ENCODE measurements at places on chromosomes 12 and 14. TPM values are rescaled to one million over a fixed set of nuclear protein-coding genes. Genes with fewer than 3 reads are reported as not detected.

Gene SYT10
- not detected for total RNA-seq

Gene RDH11
- total RNA-seq: 32.8 TPM

Gene PIWIL1
- total RNA-seq: not detected

Gene OTUB2
- 0.17 TPM for total RNA-seq

Gene SSPN
- 19.6 TPM for total RNA-seq

Gene IL31
- total RNA-seq: not detected

Gene SIX6
- not detected for total RNA-seq

Gene CPNE6
- not detected for total RNA-seq

DNA sequence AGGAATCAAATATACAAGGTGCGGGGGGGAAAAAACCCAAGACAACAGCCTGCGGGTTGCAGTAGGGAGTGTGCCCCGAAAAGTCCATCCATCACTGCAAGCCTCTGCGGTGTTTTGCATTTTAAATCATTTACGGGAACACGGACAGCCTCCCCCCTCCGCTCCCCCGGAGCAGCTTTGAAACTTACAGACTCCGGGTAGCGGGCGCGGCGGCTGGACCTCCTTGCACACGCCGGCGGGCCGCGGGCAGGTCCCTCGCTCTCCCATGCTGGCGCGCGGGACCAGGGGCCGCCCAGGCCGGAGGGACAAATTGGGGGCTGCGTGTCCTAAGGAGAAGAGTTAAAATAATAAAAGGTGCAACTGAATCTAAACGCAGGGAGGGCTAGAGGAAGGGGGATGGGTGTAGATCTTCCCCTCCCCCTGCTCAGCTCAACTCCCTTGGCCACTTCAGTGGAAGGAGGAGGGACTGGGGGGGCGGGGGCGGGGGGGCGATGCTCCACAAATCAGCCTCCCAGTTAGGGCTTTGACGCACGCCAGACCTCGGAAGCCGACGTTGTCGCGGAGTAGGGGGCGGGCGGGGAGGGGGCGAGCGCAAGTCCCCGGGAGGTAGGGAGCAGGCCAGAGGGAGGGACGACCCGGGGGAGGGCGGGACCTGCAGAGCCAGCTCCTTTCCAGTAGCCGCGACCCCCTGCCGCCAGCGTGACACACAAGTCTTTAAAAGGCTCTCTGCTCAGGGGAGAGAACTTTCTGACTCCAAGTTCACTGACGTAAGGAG is at the start of gene KCNJ8:
TSS of gene KCNJ8 (minus strand) at position 349 of the 775 bp plus-strand sequence. CDS start 1,090 bp downstream, outside the sequence.
- no peaks in the 10 kb centered on the region for H3K36me3 ChIP-seq
- H3K27ac ChIP-seq: no peak within 1 kb of the TSS
- H3K4me1 ChIP-seq: no peaks in the 10 kb centered on the region
- no peaks in the 10 kb centered on the region for H3K27me3 ChIP-seq

- no peaks in the 10 kb centered on the region for H3K4me1 ChIP-seq
- H3K27me3 ChIP-seq: no peaks in the 10 kb centered on the region
- H3K36me3 ChIP-seq: no peaks in the 10 kb centered on the region
- no peak overlapping the region for H3K27ac ChIP-seq
Observed at GRCh38 chr14:53509276-53510244, 356.4 kb upstream of the DDHD1 start.

DNA sequence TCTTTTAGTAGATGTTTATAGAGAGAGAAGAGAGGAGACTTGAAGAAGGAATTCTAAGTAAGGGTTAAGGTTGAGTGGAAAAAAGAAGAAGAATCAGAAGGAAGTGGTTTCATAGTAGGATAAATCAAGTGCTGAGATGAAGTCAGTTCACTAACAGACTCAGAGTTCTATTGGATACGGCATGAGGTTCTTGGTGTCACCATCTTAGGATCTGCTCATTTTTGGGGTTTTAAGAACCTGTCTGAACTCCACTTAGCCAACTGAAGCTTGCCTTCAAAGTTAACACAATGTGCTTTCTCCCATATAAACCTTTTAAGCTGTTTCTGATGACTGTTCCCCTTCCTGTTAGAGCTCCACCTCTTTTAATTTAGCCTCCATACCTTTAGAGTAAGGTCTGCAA is 152.6 kb downstream of the PRKCH start:
- no peaks in the 10 kb centered on the region for H3K36me3 ChIP-seq
- H3K27me3 ChIP-seq: no peaks in the 10 kb centered on the region

DNA sequence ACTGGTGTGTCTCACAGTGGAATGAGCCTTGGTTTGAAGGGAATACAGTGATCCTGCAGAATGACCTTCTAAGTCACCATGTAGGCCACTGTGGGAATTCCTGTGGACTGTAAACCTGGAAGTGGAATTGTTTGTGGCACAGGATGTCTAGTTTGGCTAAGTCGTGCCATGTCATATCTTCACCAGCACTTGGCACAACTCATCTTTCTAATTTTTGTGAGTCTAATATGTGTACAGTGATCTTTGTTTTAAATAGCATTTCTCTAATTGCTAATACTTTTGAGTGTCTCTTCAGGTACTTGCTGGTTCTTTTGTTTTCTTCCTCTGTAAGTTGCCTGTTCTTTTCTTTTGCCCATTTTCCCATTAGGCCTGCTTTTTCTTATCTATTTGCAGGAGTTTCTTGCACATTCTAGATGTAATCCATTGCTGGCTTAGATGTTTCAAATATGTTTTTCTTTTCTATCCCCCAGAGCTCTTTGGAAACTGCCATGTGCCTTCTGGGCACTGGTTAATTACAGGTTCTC is 112.7 kb downstream of the VRK1 start:
- peaks cover 5% of the 10 kb centered on the region for H3K4me1 ChIP-seq
- H3K27ac ChIP-seq: no peak overlapping the region
- no peaks in the 10 kb centered on the region for H3K36me3 ChIP-seq
- DNase-seq: no peak
- H3K27me3 ChIP-seq: no peaks in the 10 kb centered on the region

DNA sequence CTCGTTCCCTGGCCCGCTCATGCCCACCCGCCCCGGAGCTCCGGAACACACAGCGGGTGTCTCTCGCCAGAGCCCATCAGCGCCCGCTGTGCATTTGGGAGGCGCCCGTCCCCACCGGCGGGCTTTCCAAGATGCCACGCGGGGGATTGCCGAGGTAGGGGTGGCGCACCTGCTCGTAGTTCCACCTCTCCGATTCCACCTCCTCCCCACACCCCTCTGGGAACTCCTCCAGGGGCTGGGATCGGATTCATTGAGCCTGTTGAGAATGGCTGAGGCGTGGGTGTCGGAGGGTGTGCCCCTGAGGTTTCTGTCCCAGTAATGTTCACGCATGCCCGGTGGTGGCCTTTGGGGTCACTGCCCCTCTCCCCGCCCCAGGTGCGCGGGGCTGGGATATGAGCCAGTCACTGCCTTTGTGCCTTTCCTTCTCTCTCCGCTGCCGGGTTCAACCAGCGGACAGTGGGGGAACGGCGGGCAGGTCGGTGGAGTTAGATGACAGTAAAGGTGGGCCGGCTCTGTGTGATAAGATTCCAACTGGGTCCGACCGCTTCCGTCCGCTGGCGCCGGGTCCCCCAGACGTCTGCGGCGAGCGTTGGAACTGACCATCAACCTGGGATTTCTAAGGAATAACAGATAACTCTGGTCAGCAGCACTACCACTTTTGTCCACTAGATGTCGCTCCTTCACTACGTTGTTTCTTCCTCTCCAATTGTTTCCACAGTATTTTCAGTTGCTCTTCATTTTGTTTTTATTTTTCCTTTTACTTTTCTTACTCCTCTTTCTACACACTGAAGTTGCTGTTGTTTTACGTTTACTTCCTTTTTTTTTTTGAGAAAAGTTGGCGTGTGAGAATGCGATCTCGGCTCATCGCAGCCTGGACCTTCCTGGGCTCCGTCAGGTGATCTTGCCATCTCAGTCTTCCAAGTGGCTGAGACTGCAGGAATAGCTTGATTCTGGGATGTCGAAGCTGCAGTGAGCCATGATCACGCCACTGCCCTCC is 178.1 kb upstream of the ALG10B start:
- DNase-seq: peak; percentile 66
- H3K27ac ChIP-seq: no peak overlapping the region
- H3K27me3 ChIP-seq: no peaks in the 10 kb centered on the region
- peaks cover 10% of the 10 kb centered on the region for H3K4me1 ChIP-seq
- H3K4me3 ChIP-seq: peak overlapping the region; percentile 12

GRCh38 chr12:9372202-9372601 is 164.0 kb upstream of the PZP start:
- no peak for DNase-seq
- H3K36me3 ChIP-seq: no peaks in the 10 kb centered on the region
- no peak overlapping the region for H3K4me3 ChIP-seq
- no peaks in the 10 kb centered on the region for H3K4me1 ChIP-seq
- no peak overlapping the region for H3K27ac ChIP-seq

DNA sequence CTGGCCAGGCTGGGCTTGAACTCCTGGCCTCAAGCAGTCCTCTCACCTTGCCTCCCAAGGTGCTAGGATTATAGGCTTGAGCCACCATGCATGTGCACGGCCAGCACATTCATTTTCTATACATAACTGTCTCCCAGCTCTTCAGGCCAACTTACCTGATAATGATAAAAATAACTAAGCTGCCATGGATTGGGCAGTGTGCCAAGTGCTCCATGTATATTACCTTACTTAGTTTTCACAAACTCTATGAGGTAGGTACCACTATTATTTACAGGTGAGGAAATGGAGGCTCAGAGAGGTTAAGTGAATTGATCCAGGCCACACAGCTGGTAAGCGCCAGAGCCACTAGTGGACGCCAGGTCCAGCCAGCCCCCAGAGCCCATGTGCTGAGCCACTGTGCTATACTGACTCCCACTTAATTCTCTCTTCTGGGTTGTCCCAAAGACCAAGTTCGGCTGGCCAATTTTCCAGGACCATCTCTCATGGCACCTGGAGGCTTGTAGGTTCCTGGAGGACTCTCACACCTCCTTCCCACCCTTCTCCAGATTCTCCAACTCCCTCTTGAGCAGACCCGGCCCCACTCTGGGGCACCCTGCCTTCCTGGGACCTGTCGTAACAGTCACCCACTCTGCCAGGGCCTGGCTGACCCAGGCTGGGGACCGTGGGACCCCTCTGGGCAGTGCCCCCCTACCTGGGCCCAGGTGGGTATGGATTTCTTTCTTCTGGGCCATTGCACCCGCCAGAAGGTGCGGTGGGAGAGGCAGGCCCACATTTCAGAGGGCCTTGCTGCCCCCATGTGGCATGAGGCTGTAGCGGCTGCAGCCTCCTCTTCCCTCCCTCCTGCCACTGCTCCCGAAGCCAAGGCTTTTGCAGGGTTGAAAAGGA is 30.2 kb upstream of the CIPC start:
- DNase-seq: peak; percentile 69
- H3K27ac ChIP-seq: no peak overlapping the region
- no peaks in the 10 kb centered on the region for H3K36me3 ChIP-seq
- H3K27me3 ChIP-seq: peaks cover 7% of the 10 kb centered on the region
- H3K4me1 ChIP-seq: peaks cover 32% of the 10 kb centered on the region
- H3K4me3 ChIP-seq: no peak overlapping the region

DNA sequence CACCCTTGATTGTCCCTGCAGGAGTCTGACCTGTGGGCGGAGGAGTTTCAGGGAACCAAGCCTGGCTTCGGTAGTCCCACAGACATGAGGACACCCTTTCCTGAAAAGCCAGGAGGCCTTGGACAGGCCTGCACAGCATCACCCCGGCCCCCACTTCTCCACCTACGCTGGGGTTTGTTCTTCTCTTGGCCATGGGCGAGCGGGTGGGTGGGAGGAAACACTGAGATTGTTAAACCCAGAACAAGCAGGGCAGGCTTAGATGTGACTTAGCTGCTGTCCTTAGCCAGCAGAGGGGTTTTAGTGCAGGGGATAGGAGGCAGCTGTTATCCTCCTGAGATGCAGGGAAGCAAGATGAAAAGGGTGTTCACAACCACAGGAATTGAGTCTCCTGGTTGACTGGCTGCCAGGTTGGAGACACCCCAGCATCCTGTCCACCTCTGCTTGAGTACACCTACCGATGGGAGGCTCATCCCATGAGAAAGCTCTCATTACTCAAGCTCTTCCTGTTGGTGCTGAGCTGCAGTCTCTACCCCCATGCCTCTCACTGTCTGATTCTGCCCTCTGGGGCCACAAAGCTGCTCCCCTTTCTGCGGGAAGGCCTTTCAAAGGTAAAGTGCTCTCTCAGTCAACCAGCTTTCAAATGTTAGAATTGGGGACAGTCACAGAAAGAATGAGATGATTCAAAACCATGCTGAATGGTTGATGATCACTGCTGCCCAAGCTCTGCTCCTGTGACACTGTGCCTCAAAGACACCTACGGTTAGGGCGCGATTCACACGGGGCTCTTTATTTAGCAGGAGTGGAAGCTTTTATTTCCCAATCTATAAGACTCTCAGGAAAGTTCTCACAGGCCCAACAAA is 86.3 kb downstream of the IRF2BPL start:
- DNase-seq: no peak
- no peaks in the 10 kb centered on the region for H3K36me3 ChIP-seq
- no peak overlapping the region for H3K27ac ChIP-seq
- no peak overlapping the region for H3K4me3 ChIP-seq
- no peaks in the 10 kb centered on the region for H3K27me3 ChIP-seq
- peaks cover 5% of the 10 kb centered on the region for H3K4me1 ChIP-seq

DNA sequence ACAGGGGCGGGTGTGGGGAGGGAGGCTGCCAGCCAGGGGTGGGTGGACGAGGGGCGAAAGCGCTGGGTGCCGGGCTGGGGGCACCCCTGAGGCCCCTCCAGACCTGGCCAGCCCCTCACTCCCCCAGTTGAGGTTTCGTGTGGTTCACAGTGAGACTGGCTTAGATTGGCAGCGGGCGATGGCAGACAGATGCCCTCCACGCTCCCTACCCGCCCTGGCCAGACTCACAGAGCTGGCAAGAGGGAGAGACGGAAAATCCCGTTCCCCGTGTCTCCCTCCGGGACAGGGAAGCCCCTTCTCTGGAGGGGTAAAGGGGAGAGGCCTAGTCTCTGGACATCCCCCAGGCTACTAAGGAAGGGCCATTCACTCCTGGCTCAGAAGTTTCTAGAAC is 33.2 kb upstream of the VPS37B start:
- peaks cover 26% of the 10 kb centered on the region for H3K4me1 ChIP-seq
- H3K27me3 ChIP-seq: no peaks in the 10 kb centered on the region
- H3K27ac ChIP-seq: no peak overlapping the region
- H3K4me3 ChIP-seq: no peak overlapping the region

- H3K4me1 ChIP-seq: peaks cover 27% of the 10 kb centered on the region
- DNase-seq: no peak
- no peaks in the 10 kb centered on the region for H3K27me3 ChIP-seq
Observed at GRCh38 chr12:30696486-30696885, 817 bp upstream of the IPO8 start.

DNA sequence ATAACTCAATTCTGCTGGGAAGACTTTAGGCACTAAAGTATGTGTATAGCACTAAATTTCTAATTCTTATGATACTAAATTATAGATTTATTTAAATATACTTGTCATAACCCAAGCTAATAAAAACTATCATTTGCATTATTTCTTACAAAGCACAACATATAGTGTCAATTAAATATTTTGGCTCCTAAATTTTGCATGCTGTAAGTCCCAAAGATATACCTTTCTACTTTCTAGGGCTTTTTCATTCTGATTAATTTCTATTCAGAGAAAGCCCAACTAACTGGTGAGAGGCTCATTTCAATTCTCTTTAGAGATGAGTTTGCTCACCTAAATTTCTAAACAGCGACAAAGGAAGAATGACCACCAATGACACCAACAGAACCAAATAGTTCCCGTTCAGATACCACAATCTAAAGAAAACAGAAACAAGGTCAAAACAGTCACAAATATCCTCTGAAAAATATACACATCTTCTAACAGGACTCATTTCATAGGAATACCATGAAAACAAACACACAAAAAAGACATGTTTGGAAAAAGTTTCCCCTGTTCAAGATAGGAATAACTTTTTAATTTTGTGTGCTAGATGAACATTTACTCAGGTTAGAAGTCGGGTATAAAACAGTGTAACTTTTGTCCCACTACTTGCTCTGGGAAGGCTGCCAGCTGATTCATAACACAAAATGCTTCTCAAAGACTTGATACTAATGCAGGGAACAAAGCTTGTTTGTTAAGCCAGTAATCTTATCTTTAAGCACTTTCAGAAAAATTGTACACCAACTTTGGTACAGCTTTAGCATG is 7.6 kb downstream of the SLC38A2 start:
- peak overlapping the region; percentile 23 for H3K27ac ChIP-seq
- H3K4me3 ChIP-seq: no peak overlapping the region
- peaks cover 99% of the 10 kb centered on the region for H3K36me3 ChIP-seq
- DNase-seq: no peak
- no peaks in the 10 kb centered on the region for H3K27me3 ChIP-seq
- H3K4me1 ChIP-seq: peaks cover 39% of the 10 kb centered on the region
